Stimulated activated CD8-positive, alpha-beta memory T cell treated with anti-CD3 and anti-CD28 coated beads, Interleukin-7, amount 100 ng/mL, for 48 hours (primary cell): ENCODE measurements at places on chromosomes 1 and 21.

- DNase-seq, result no peak
Measured at GRCh38 chr1:183983371-183984105, 54.0 kb downstream of the COLGALT2 start.

DNA sequence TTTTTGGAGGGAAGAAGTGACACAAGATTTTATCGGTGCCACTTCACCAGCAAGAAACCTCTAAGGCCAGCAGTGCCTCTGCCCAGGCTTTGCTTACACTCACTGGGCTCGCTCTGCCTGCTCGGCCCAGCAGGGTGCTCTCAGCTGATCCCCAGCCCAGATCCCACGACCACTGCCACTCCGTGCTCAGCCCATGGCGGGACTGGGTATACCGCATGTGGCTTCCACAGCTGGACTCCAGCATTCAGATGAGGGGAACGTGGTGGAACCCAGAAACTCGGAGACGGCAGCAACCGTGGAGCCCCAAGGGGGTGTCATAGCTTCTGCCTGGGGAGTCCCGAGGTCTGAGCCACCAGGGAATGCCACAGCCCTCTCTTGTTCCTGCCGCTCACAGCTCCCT, 12.9 kb downstream of the USP25 start:
- no peak for DNase-seq

- DNase-seq, result no peak
Measured at GRCh38 chr1:75353051-75353450, 218.9 kb downstream of the LHX8 start.

- no peak for DNase-seq
Measured at GRCh38 chr21:39117440-39117970, 65.7 kb downstream of the PSMG1 start.

GRCh38 chr1:8739377-8739776, 78.1 kb downstream of the RERE start:
- DNase-seq, result no peak

DNA sequence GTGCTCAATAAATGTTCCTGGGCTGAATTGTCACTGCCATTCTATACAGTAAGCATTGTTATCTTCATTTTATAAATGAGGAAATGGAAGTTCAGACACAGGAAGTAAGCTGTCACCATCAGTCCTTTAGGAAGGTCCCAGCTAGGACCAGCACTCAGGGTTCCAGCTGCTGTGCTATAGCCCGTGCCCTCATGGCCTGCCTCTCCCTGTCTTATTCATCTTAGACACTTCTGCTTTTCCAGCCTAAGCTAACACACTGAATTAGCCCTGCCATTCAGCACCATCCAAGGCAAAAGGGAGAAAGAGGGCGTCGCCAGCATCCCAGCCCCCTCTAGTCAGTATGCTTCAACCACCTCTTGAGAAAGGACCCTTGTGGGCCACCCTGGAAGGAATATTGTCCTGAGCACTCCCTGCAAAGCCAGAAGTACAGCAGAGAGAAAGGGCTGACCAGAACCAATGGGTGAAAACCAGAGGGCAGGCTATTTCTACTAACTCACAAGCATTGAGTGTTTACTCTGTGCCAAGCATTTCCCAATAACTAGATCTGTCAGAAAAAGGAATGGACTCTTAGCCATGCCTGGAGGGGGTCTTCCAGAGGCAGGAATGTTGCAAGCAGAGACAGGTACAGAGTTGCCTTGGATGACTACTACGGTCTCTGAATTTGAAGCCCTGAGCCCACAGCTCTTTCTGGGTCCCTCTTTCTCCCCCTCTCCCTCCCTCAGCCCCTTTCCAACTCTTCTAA, 77.9 kb upstream of the NFIA start:
- DNase-seq, result no peak

DNA sequence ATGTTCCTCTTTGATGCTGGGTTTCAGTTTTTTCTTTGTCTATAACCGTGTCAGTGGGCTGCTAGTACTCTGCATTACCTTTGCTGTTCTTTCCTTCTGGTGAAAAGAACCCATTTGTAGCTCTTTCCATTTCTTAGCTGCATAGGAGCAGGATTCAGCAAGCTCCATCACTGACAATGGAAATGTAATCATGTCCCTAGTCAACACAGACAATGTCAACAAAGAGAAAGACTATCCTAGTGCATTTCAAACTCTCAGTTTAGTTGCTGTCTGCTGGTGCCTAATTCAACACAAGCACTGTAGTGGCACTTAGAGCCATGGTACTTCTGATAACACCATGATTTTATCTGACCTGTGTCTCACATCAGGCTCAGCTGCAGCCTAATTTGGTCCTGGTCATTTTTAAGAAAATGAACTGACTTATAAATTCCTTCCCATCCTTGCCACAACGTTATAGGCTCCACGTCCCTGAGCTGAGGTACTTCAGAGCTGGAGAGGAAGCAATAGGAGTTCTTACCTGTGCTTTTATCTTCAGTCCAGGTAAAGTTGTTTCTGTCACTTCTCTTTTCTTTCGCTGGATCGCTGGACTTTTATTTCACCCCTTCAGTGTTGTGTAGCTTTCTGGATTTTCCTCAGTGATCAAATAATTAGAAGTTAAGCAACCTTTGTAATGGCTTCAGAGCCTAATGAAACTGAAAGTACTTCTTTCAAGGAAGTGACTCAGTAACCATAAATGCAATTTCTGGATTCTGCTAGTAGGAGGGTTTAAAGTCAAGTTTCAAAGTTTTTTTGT, at the start of gene GBP3:
Gene GBP3 (minus strand): TSS at position 700 of the 793 bp plus-strand sequence. CDS start 2,145 bp downstream, outside the sequence.
- DNase-seq, result no peak

DNA sequence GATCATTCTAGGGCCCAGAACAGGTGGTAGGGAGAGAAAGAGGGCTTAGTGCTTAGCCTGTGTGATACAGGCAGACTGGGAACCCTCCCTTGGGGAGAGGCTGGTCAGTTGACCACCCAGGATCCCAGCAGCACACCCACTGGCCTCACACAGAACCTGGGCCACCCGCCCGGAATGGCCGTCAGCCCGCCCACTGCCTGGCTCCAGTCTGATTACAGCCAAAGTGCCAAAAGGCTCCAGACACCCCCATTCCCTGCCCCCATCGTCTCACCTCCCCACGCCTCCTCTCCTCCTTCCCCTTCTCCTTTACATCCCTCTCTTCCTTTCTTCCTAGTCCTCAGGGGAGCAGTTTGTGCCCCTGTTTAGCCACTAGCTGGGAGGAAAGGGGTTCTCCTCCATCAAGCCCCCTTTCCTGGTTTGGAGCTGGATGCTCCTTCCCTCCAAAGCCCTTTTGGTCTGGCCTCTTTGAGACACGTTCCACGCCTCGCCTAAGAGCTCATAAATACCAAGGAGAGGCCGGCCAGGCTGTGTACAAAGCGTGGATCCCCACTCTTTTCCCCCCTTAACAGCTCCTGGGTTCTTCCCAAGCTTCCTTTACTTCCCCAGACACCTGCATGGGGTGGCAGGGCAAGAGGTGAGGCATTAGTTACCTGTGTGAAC, 4.6 kb upstream of the WNT2B start:
- no peak for DNase-seq

DNA sequence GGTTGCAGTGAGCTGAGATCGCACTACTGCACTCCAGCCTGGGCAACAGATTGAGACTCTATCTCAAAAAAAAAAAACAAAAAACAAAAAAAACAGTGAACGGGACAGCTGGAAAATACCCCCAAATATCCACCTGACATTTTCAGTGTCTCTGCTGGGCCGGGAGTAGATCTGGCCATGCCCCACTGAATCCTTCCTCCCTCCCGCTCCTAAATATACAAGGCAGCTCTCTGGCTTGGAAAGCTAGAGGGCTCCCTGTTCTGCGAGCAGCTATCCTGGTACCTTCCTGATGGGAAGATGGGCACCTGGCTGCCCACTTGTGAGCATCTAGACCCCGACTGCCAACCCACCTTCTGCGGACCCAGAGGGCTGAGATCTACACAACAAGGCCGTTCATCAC, 21.4 kb downstream of the SPSB1 start:
- DNase-seq, result no peak

- DNase-seq, result no peak
Measured at GRCh38 chr1:230693221-230693620, 20.7 kb downstream of the AGT start.

DNA sequence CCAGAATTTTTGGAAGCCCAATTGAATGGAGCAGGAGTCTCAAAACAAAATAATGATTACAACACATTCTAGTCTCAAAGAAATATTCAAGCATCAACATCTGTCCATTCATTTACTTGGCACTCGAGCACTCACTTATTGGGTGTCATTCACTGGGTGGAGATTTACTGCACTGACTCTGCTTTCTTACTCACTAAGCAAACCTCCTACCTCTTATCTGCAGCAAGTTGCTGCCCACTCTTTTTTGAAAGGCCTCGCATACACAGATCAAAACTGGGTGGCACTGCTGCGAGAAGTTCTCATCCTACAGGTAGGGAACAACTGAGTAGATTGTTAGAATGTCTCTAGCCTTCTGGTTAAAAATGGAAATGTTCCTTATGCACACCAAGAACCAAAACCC, 18.0 kb downstream of the RHBDL2 start:
- DNase-seq, result no peak
